Activated CD8-positive, alpha-beta memory T cell treated with anti-CD3 and anti-CD28 coated beads, Interleukin-2, amount 10 ng/mL, durations not matched to agents 7 days and 5 days (primary cell): ENCODE measurements at places on chromosomes 11 and 22.

DNA sequence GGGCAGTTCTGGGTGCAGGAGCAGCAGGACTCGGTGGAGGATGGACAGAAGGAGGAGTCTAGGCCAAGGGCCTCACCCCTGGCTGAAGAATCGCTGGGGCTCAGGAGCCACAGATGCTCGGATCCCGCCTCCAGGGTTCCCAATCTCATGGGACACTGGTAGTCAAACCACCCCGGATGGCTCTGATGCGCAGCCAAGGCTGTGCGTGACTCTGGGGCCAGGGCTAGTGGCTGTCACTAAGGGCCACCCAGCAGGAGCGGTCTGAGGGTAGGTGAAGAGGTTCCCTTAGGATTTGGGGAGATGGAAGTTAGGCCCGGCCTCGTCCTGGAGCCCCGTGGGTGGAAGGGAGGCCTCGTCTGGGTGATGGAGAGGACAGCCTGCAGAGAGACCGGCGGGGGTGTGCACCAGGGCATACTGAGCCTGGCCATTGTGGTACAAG lies 300.6 kb downstream of the TBC1D22A start:
- DNase-seq: no peak
- no peaks in the 10 kb centered on the region for H3K36me3 ChIP-seq
- H3K27ac ChIP-seq: no peak overlapping the region
- no peak overlapping the region for H3K4me3 ChIP-seq
- no peaks in the 10 kb centered on the region for H3K4me1 ChIP-seq

DNA sequence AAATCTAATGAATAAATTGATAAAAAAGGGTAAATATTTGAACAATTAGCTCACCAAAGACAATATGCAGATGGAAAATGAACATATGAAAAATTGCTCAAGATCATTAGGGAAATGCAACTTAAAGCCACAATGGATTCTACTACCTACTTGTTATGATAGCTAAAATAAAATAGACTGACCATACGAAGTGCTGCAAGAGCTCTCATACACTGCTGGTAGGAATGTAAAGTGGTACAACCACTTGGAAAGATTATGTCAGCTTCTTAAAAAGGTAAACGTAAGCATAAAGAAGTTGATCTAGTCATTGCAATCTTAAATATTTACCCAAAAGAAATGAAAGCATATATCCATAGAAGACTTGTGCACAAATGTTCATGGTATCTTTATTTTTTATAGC lies 504.2 kb upstream of the ARHGAP42 start:
- no peak overlapping the region for H3K27ac ChIP-seq
- H3K27me3 ChIP-seq: no peaks in the 10 kb centered on the region
- no peak for DNase-seq
- H3K4me1 ChIP-seq: no peaks in the 10 kb centered on the region
- no peaks in the 10 kb centered on the region for H3K36me3 ChIP-seq

DNA sequence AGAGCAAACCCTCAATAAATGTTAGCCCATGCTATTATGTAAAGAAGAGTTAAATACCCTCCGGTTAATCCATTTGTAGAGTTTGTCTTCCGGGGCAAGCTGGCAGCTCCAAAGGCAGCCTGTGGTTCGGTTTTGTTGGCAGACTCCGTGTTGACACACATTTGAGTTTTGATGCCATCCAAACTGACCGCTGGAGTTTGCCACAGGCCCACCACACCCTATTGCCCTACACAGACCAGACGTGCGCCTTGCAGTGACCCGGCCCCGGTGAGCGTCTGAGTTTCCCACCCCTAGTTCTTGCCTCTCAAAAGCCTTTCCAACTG lies 25.1 kb downstream of the ELFN2 start:
- H3K36me3 ChIP-seq: no peaks in the 10 kb centered on the region
- no peak for DNase-seq
- H3K27me3 ChIP-seq: peaks cover 3% of the 10 kb centered on the region
- no peak overlapping the region for H3K4me3 ChIP-seq
- H3K4me1 ChIP-seq: no peaks in the 10 kb centered on the region

DNA sequence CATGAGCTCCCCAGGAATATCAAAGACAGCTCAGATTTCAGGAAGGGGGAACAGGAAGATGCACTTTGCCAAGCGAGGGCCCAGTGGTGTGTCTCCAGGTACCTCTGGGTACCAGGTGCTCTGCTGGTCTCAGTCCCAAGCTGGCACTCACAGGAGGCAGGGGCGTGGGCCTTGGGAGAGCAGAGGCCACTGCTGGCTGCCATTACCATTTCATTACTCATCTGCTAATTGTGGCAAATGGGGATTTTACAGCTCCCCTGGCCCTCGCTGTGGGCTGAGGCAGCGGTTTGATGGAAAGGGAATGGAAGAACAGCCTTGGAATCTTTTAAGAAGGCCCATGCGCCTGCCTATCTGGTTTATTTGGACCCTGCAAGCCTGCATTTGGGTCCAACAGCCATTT lies 192.0 kb upstream of the NAV2 start:
- no peak for DNase-seq
- H3K4me3 ChIP-seq: no peak overlapping the region
- H3K27ac ChIP-seq: no peak overlapping the region

GRCh38 chr11:123069908-123070821 lies 8.2 kb upstream of the HSPA8 start:
- peak overlapping the region; percentile 100 for H3K27ac ChIP-seq
- H3K4me3 ChIP-seq: peak overlapping the region; percentile 72
- H3K27me3 ChIP-seq: no peaks in the 10 kb centered on the region
- no peak for DNase-seq
- peaks cover 48% of the 10 kb centered on the region for H3K4me1 ChIP-seq
- H3K36me3 ChIP-seq: no peaks in the 10 kb centered on the region

- DNase-seq: no peak
- H3K27ac ChIP-seq: no peak overlapping the region
- no peak overlapping the region for H3K4me3 ChIP-seq
Observed at GRCh38 chr11:130528298-130529261, 80.1 kb downstream of the ADAMTS15 start.

GRCh38 chr11:123745764-123746451 lies 4.4 kb upstream of the ZNF202 start:
- no peak for DNase-seq
- H3K4me1 ChIP-seq: peaks cover 13% of the 10 kb centered on the region
- no peak overlapping the region for H3K27ac ChIP-seq

DNA sequence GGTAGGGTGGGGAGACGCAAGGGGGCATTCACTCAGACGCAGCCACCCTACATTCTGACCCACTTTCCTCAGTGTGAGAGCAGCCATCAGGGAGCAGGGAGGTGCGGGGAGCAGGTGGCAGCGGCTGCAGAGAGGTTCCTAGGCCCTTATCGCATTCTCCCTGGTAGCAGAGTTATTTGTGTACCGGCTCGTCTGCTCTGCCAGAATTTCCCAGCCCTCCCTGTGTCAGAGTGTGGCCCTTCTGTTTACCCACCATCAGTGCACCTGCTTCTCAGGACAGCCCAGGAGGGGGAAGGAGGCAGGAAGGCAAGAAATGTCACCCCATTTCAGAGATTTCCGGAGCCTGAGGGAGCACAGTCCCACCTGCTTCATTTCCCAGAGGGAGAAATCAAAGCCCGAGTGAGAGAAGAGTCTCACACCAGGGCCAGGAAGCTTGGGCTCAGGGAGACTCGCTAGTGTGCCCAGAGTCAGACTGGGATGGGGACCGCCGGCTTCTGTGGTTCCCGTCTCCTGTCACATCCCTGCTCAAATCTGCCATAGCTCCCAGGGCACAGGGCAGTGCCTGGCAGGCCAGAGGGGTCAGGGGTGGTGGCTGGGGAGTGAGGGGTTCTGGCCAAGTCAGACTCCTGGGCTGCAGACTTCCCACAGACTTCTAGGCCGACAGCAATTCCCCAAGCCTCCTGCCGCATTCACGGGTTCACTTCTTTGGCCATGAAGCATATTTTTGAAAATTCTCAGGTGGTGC lies 49.7 kb downstream of the ARRB1 start:
- H3K36me3 ChIP-seq: no peaks in the 10 kb centered on the region
- DNase-seq: no peak
- no peaks in the 10 kb centered on the region for H3K27me3 ChIP-seq
- H3K4me1 ChIP-seq: no peaks in the 10 kb centered on the region

DNA sequence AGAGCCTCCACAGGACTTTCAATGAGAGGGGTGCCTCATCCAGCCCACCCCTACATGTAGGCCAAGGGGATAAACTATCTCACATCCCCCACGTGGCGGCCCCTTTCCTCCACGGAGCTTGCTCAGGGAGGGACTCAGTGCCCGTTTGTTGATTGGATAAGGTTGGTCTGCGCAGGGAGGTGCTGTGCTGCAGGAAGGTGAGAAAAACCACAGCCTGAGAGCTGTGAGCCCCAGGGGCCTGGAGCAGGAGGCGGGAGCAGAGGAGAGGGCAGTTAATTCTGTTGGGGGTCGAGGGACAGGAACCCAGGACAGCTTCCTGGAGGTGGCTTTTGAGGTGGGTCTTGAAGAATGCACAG lies 31.9 kb upstream of the ATXN10 start:
- peak overlapping the region; percentile 86 for H3K27ac ChIP-seq
- H3K27me3 ChIP-seq: peaks cover 65% of the 10 kb centered on the region
- peaks cover 48% of the 10 kb centered on the region for H3K4me1 ChIP-seq
- H3K36me3 ChIP-seq: no peaks in the 10 kb centered on the region
- no peak overlapping the region for H3K4me3 ChIP-seq

DNA sequence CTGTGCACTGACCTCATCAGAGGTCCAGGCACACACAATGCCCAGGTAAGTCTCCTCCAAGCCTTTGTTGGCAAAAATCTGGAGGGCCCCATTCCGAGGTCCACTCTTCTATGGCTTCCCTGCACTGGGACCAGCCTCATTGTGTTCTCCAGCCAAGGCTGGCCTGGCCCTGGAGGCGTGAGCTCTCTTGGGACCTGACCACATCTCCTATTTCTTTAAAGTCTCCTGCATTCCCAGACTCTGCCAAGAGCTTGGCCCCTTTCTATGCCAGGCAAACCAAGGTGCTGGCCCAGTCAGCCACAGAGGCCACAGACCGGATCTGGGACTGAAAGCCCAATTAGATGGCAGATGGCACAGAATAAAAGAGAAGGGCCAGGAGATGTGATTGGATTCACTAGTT lies 55.1 kb downstream of the C11orf58 start:
- H3K36me3 ChIP-seq: no peaks in the 10 kb centered on the region
- peaks cover 2% of the 10 kb centered on the region for H3K27me3 ChIP-seq
- DNase-seq: no peak
- H3K27ac ChIP-seq: no peak overlapping the region
- H3K4me1 ChIP-seq: peaks cover 8% of the 10 kb centered on the region

DNA sequence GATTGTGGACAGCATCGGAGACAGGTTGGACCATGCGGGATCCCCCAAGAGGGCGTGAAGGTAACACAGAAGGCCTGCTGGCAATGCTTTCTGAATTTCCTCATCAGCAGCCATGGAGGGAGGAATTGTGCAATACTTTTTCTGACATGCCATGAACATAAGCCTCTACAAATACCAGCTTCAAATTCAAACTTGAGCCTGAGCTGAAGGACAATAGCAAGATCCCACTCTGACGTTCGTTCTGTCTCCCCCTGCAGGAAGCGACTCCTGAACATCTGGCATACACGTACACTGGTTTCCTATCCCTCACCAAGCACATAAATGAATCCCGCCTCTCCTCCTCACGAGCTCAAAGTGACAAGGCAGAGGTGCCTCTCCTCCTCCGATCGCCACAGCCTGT lies 312.2 kb downstream of the BRD1 start:
- H3K36me3 ChIP-seq: peaks cover 6% of the 10 kb centered on the region
- H3K27me3 ChIP-seq: no peaks in the 10 kb centered on the region
- no peak for DNase-seq
- H3K27ac ChIP-seq: no peak overlapping the region
- no peak overlapping the region for H3K4me3 ChIP-seq

- DNase-seq: no peak
- H3K27ac ChIP-seq: no peak within 1 kb of the TSS
- H3K36me3 ChIP-seq: peaks cover 1% of the 10 kb centered on the region
- no peaks in the 10 kb centered on the region for H3K27me3 ChIP-seq
- H3K4me3 ChIP-seq: no peak within 1 kb of the TSS
- peaks cover 5% of the 10 kb centered on the region for H3K4me1 ChIP-seq
Observed at GRCh38 chr22:20773793-20774212, at the start of gene SERPIND1. Gene SERPIND1 (plus strand): TSS chr22:20774113. CDS start chr22:20779313, 5,200 bp downstream.

GRCh38 chr11:1747753-1748635 lies 2.4 kb downstream of the IFITM10 start:
- H3K27me3 ChIP-seq: peaks cover 23% of the 10 kb centered on the region
- H3K27ac ChIP-seq: no peak overlapping the region
- peaks cover 11% of the 10 kb centered on the region for H3K4me1 ChIP-seq
- no peak overlapping the region for H3K4me3 ChIP-seq
- H3K36me3 ChIP-seq: peaks cover 2% of the 10 kb centered on the region
- no peak for DNase-seq

DNA sequence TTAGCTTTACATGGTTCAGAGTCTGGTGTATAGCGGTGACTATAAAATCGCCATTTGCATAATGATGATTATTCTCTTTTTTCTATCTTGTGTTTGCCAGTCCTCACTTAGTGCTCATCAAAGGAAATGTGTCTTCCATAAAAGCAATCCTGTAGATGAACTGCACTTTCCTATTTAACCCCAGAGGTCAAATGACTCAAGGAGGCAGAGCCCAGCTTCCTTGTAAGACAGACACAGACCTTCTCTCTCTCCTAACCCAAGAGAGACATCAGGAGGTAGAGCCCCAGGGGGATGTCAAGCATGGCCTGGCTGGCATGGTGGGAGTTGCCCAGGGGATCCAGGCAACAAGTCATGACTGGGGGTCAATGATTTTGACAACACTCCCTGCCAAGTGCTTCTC lies 46.9 kb upstream of the CRTAM start:
- H3K27ac ChIP-seq: no peak overlapping the region
- no peak overlapping the region for H3K4me3 ChIP-seq
- DNase-seq: no peak
- H3K36me3 ChIP-seq: peaks cover 8% of the 10 kb centered on the region

GRCh38 chr22:49087716-49088601 lies 739.7 kb downstream of the BRD1 start:
- no peaks in the 10 kb centered on the region for H3K27me3 ChIP-seq
- no peak overlapping the region for H3K27ac ChIP-seq
- no peak for DNase-seq
- no peak overlapping the region for H3K4me3 ChIP-seq
- H3K4me1 ChIP-seq: no peaks in the 10 kb centered on the region

- no peak for DNase-seq
- H3K27ac ChIP-seq: no peak overlapping the region
- H3K27me3 ChIP-seq: no peaks in the 10 kb centered on the region
- H3K36me3 ChIP-seq: no peaks in the 10 kb centered on the region
- H3K4me3 ChIP-seq: no peak overlapping the region
Observed at GRCh38 chr11:66881927-66882452, 25.1 kb downstream of the LRFN4 start.

GRCh38 chr11:57425565-57426438 lies 1.1 kb downstream of the SLC43A3 start:
- H3K4me1 ChIP-seq: peaks cover 56% of the 10 kb centered on the region
- H3K36me3 ChIP-seq: peaks cover 51% of the 10 kb centered on the region
- peak overlapping the region; percentile 85 for H3K4me3 ChIP-seq
- peak; percentile 45 for DNase-seq
- peak overlapping the region; percentile 85 for H3K27ac ChIP-seq
- H3K27me3 ChIP-seq: peaks cover 8% of the 10 kb centered on the region

GRCh38 chr22:47552024-47552423 lies 789.6 kb downstream of the TBC1D22A start:
- DNase-seq: peak; percentile 2
- no peaks in the 10 kb centered on the region for H3K27me3 ChIP-seq
- H3K27ac ChIP-seq: no peak overlapping the region
- H3K4me3 ChIP-seq: no peak overlapping the region
